ENCODE measurements at places on chromosomes 11 and 22. TPM values are rescaled to one million over a fixed set of nuclear protein-coding genes. Genes with fewer than 3 reads are reported as not detected.

- H3K27me3 ChIP-seq, result no peaks in the 10 kb centered on the region
- no peak for DNase-seq
- H3K36me3 ChIP-seq, result no peaks in the 10 kb centered on the region
Measured at GRCh38 chr11:73176874-73177155, 34.7 kb upstream of the FCHSD2 start.

GRCh38 chr22:23225724-23226496 is 45.6 kb downstream of the BCR start:
- H3K27me3 ChIP-seq, result no peaks in the 10 kb centered on the region
- no peak for DNase-seq
- H3K4me3 ChIP-seq, result no peak overlapping the region
- H3K4me1 ChIP-seq, result peaks cover 25% of the 10 kb centered on the region
- no peaks in the 10 kb centered on the region for H3K36me3 ChIP-seq

- no peaks in the 10 kb centered on the region for H3K4me1 ChIP-seq
- H3K27ac ChIP-seq, result no peak overlapping the region
- no peaks in the 10 kb centered on the region for H3K27me3 ChIP-seq
- no peak for DNase-seq
Measured at GRCh38 chr11:32643526-32643925, 59.9 kb downstream of the EIF3M start.

- DNase-seq, result no peak
- no peaks in the 10 kb centered on the region for H3K4me1 ChIP-seq
- H3K36me3 ChIP-seq, result no peaks in the 10 kb centered on the region
- no peaks in the 10 kb centered on the region for H3K27me3 ChIP-seq
Measured at GRCh38 chr11:63448646-63449045, 42.3 kb downstream of the PLAAT5 start.

Gene CD3E
- total RNA-seq, result 0.99 TPM

Gene FAT3
- total RNA-seq, result 0.66 TPM

Measured in body of pancreas (tissue), 4 donors.